Smooth muscle cell of the brain vasculature (primary cell): ENCODE measurements at places on chromosomes 12 and 14.

DNA sequence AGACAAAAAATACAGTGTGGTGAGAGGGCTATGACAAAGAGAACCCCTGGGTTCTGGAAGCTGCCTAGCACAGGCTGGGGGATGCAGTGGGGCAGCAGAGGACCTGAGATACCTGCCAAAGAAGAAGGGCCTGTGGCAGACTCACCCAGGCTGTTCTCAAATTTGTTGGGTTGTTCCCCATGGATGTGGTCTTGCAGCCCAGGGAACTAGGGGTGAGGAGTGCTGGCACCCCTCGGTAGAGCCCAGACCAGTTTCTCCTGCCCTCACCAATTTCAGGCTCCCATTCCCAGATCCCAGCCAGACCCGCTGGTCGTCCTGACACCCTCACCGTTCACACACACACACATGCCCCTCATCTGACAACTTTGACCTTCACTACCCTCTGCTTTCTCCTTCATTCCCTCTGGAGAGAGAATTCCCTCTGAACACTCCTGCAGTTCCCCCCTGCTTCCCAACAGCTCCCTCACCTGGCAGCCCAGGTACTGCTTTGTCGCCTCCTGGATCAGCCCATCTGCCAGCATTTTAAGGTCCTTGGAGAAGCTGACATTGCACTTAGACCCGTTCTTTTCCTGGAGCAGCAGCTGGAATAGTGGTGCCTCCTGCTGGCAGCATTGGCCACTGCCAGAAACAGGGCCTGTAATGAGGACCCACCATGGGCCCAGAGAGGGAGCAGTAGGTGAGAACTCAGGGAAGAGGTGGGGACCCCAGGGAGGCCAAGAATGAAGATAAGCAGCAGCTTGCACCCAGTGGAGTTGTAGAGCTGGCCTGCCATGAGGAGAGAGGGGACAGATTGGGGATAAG is 5.9 kb upstream of the GDF11 start:
- DNase-seq: no peak

DNA sequence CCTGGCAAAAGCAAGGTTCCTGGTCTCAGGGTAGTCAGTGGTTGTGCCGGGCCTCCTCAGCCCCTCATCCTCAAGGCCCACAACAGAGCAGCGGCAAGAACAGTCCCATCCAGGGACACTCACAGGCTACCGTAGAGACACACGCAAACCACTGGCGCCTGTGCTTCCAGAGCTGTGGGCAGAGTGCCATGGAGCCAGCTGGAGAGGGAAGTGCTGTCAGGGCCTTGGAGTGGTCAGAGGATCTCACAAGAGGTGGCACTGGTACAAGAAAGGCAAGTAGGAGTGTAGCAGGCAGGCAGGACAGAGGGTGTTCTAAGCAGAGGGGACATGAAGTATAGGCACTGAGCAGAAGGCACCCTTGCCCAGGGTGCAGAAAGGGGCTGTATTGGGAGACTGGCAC is 34.6 kb downstream of the ANKRD9 start:
- no peak for DNase-seq

DNA sequence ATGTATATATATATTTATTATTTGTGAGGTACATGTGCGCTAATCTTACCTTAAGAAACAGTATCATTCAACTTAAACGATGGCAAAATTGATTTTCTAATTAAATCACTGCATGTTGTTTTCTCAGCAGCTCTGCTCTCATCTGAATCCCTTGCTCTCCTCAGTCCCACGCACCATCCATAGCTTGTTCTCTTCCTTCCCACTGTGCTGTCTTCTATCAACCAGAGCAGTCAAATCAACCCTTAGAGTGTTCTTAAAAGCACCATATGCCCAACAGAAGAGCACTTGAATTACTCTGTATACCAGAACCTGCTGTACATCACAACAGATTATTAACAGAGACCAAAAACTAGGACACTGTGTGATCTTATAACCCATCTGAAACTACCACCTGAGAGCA is 209.4 kb upstream of the G2E3 start:
- DNase-seq: no peak

DNA sequence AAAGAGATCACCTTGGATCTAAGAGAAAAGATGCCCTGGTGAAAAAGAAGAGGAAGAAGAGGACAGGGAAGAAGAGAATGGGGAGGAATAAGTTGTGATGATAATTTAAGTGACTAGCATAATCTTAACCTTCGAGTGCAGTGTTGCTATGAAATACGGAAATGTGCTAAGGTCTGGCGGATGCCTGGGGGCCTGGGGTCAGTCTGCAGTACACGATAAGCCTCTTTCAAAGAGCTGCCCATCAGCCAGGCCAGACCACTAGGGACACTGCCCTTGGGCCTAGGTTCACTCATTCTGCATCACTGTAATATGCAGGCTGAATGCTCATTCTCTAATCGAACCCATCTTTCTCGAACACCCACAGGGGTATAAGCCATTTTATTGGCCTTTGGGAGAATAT is 83.4 kb downstream of the PLEKHG3 start:
- DNase-seq: no peak

GRCh38 chr14:65491274-65491673 is 78.7 kb downstream of the FUT8 start:
- no peak for DNase-seq

- DNase-seq: no peak
Measured at GRCh38 chr12:50845021-50845647, 2.4 kb downstream of the TMPRSS12 start.

GRCh38 chr12:92556637-92557421 is 146.0 kb upstream of the PLEKHG7 start:
- no peak for DNase-seq

GRCh38 chr14:20624495-20625070 is 16.9 kb downstream of the OR6S1 start:
- DNase-seq: no peak
